ENCODE measurements at places on chromosomes 6 and 20.
A peak's percentile ranks its signal among the peaks of the same experiment; 100 is the strongest.

DNA sequence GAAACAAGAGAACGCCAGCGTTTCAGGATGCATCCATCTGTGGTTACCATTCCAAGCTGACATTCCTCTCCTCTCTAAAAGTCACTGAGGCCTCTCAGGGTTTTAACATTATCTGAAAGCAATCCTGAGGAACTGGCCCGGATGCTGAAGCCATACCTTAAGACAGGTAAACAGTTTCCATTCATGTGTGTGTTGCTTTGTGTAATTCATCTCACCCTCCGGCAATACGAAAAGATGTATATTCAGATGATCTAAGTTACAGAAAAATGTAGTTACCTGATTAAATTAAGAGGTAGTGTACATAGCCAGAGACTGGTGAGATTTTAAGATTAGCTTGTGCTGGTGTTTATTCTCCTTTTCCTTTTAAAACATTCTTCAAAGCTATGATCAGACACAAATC is 68.4 kb upstream of the BACH2 start:
- no peak for DNase-seq

- no peak for DNase-seq
These were observed 129.6 kb downstream of the TAF4 start for GRCh38 chr20:61935926-61936700.

GRCh38 chr6:145148776-145149175 is 586.5 kb downstream of the EPM2A start:
- no peak for DNase-seq

GRCh38 chr6:117616391-117617209 is 14.3 kb upstream of the GOPC start:
- no peak for DNase-seq

- DNase-seq, result peak; percentile 30
These were observed 2.0 kb downstream of the SPAG4 start for GRCh38 chr20:35617397-35618262.

GRCh38 chr6:146850238-146850896 is 251.6 kb downstream of the ADGB start:
- DNase-seq, result no peak

DNA sequence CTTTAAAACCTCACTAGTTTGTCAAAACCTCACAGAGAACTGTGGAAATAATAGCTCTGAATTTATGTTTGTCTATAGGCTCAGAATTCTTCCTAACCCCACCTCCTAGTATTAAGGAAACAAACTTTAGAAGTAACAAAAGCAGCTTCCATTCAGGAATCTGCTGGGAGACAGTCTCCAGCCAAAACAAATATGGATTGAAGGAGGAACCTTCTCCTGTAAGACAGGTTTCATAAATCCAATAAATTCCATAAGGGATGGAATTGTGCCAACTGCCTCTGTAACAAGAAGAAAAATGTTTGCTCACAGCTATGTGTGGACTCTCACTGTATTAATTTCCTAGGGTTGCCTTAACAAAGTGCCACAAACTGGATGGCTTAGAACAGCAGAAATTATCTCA is 7.5 kb downstream of the SYCP2 start:
- DNase-seq, result no peak

DNA sequence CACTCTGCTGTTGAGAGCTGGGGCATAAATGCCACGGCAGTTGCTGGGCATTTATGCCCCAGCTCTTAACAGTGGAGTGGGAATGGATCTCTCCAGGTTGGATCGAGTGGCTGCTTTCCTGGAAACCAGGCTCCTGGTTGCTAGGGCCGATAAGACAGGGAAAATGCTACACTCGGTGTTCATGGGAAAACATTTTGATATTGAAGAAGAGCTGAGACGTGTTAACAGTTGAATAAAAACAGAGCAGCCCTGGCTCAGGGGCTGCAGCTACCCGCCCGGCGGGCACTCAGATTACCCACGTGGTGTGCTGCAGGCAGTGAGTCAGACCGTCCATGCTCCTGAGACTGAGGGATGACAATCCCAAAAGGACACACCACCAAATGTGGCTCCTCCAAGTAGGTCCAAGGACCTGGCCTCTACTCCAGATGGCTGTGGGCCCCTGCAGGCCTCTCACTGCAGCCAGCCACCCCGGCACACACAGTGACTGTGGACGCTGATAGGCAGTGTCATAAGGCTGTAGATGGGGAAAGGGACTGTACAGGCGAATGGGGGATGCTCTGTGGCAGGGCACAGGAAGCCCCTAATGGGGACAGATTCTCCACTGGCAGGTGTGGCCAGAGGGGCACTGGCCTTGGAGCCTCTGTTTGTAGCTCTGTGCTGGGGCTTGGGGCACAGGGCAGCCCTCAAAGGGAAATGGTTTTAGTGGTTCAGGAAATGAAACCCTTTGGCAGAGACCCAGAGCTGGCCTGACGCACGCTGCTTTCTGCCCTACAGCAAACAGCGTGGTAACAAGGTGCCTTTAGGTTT is 237.8 kb downstream of the LY86 start:
- DNase-seq, result peak; percentile 51

- no peak for DNase-seq
These were observed 203.5 kb downstream of the KCNQ5 start for GRCh38 chr6:72825315-72825911.

DNA sequence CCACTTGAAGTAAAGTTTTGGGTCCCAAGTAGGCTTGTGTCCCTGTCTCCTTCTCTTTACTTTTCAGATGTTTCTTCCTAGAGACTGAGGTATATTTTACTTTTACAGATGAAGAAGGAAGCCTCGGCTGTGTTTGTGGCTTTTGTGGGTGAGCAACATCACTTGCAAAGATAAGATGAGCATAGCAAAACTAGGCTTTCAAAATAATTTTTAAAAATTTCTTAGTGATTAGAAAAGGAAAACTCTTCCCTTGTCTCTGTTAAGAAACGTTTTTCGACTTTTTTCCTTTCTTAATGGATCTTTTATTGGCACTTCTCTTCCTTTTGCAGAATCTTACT is 7.6 kb downstream of the PTPN1 start:
- no peak for DNase-seq

All from NCI-H1092 (cell line).